Fibroblast of skin of abdomen (primary cell): ENCODE measurements at places on chromosomes 5 and 9.

GRCh38 chr9:77997611-77998284 lies 33.9 kb downstream of the GNAQ start:
- no peak for DNase-seq

DNA sequence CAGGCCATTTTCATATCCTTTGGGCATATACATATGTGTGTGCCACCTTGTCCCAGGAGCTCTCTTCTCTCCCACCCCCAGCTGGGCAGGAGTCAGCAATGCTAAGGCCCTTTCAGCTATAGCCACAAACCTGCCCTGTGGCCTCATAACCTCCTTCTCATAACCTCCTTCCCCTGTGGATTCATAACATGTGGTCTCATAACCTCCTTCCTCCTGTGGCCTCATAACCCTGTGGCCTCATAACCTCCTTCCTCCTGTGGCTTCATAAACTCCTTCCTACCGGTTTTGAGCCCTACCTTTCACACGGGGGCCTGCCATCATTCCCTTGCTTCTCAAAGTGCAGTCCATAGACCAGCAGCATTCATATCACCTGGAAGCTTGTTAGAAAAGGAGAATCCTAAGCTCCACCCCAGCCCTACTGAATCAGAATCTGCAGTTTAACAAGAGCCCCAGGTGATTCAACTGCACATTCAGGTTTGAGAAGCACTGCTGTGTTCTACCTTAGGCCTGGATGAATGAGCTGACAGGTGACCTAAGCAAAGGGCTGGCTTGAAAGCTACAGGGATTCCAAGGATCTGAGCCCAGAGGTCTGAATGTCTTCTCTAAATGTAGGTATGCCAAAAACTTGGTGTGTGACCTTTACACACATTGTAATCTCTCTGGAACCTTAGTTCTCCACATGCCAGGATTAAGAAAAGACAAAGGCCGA lies 41.9 kb upstream of the PLPP6 start:
- DNase-seq = no peak

GRCh38 chr9:114001794-114002261 lies 76.3 kb downstream of the AMBP start:
- DNase-seq = no peak

GRCh38 chr5:1799110-1799601 lies 481 bp downstream of the MRPL36 start:
- DNase-seq = no peak

- no peak for DNase-seq
These were observed 321.2 kb downstream of the CDH12 start for GRCh38 chr5:22531986-22532385.

GRCh38 chr5:167765352-167765751 lies 526.1 kb upstream of the WWC1 start:
- peak; percentile 46 for DNase-seq
